ENCODE measurements at places on chromosomes 2 and 18. TPM values are rescaled to one million over a fixed set of nuclear protein-coding genes. Genes with fewer than 3 reads are reported as not detected.

- no peak for DNase-seq
Observed at GRCh38 chr2:200787351-200788120, 24.2 kb upstream of the BZW1 start.

- DNase-seq: no peak
Observed at GRCh38 chr2:240813231-240813921, 6.6 kb downstream of the KIF1A start.

GRCh38 chr2:227450311-227450841, 21.6 kb upstream of the AGFG1 start:
- no peak for DNase-seq

The DSG1 gene
- polyA plus RNA-seq: 0.05 TPM

DNA sequence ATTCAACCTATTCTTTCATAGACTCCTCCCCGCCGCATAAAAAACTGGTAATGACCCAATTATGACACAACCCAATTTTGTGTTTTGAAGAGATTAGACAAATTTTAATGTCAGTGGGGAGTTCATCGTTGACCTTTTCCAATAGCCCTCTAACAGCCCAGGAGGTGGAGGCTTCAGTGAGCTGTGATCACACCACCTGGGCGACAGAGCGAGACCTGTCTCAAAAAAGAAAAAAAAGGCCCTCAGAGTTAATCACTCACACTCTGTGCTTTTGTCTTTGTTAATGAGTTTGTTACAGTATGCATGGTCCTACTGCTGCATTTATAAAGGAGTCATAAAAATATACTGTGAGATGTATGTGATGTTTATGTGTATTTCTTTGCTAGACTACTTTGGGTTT, 510.6 kb downstream of the CPS1 start:
- no peak for DNase-seq

GRCh38 chr2:209322041-209322440, 101.8 kb upstream of the MAP2 start:
- DNase-seq: peak; percentile 59
